Fibroblast of lung (primary cell): ENCODE measurements at places on chromosomes 16 and 17. TPM values are rescaled to one million over a fixed set of nuclear protein-coding genes. Genes with fewer than 3 reads are reported as not detected.

CDH13 gene
- polyA plus RNA-seq = 40.1 and 96.7 TPM in 2 replicates

SOX9 gene
- polyA plus RNA-seq = 3.1 and 12.5 TPM in 2 replicates

GRCh38 chr17:77535435-77535834, 394.7 kb downstream of the SEC14L1 start:
- H3K36me3 ChIP-seq = no peaks in the 10 kb centered on the region
- no peak for DNase-seq
- H3K4me3 ChIP-seq = no peak overlapping the region
- H3K27me3 ChIP-seq = no peaks in the 10 kb centered on the region

EVPL gene
- polyA plus RNA-seq = not detected in 2 replicates

DNA sequence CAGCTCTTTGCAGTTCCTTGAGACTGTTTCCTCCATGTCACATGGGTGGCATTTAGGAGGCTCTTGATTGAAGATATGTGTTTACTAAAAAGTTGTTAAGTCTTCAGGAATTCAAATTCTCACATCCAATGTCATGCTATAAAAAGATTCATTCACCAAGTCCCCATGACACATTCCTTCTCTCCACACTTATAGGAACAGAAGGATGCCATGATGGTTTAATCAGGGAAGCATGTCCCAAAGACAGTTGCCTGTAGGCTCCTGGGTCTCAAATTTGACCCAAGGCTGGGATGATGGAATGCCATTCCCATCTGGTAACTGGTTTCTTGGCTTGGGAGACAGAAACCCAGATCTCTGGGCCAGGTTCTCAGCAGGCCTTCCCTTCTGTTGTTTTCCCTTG, 140.6 kb upstream of the SOX9 start:
- DNase-seq = no peak
- H3K36me3 ChIP-seq = no peaks in the 10 kb centered on the region
- no peak overlapping the region for H3K27ac ChIP-seq
- H3K4me1 ChIP-seq = peaks cover 4% of the 10 kb centered on the region
- no peak overlapping the region for H3K4me3 ChIP-seq
- H3K27me3 ChIP-seq = no peaks in the 10 kb centered on the region

- DNase-seq = no peak
- H3K36me3 ChIP-seq = peaks cover 8% of the 10 kb centered on the region
- no peak overlapping the region for H3K4me3 ChIP-seq
- H3K4me1 ChIP-seq = peaks cover 14% of the 10 kb centered on the region
Observed at GRCh38 chr17:17062356-17062755, 20.1 kb downstream of the MPRIP start.

NAGS gene
- 0.58 and 0.95 TPM in 2 replicates for polyA plus RNA-seq

DNA sequence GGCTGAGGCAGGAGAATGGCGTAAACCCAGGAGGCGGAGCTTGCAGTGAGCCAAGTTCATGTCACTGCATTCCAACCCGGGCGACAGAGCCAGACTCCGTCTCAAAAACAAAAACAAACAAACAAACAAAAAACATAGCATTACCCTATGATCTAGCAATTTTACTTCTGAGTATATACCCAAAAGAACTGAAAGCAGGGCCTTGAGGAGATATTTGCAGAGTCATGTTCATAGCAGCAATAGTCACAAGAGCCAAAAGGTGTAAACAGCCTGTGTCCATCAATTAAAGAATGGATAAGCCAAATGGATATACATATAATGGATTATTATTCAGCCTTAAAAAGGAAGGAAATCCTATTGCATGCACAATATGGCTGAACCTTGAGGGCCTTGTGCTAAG, 63.1 kb downstream of the TOM1L2 start:
- H3K27me3 ChIP-seq = no peaks in the 10 kb centered on the region
- H3K4me3 ChIP-seq = no peak overlapping the region
- no peak overlapping the region for H3K27ac ChIP-seq
- peaks cover 9% of the 10 kb centered on the region for H3K4me1 ChIP-seq

GRCh38 chr16:28309811-28310311, 17.5 kb downstream of the SBK1 start:
- H3K27me3 ChIP-seq = no peaks in the 10 kb centered on the region
- no peak overlapping the region for H3K27ac ChIP-seq
- no peak overlapping the region for H3K4me3 ChIP-seq

DNA sequence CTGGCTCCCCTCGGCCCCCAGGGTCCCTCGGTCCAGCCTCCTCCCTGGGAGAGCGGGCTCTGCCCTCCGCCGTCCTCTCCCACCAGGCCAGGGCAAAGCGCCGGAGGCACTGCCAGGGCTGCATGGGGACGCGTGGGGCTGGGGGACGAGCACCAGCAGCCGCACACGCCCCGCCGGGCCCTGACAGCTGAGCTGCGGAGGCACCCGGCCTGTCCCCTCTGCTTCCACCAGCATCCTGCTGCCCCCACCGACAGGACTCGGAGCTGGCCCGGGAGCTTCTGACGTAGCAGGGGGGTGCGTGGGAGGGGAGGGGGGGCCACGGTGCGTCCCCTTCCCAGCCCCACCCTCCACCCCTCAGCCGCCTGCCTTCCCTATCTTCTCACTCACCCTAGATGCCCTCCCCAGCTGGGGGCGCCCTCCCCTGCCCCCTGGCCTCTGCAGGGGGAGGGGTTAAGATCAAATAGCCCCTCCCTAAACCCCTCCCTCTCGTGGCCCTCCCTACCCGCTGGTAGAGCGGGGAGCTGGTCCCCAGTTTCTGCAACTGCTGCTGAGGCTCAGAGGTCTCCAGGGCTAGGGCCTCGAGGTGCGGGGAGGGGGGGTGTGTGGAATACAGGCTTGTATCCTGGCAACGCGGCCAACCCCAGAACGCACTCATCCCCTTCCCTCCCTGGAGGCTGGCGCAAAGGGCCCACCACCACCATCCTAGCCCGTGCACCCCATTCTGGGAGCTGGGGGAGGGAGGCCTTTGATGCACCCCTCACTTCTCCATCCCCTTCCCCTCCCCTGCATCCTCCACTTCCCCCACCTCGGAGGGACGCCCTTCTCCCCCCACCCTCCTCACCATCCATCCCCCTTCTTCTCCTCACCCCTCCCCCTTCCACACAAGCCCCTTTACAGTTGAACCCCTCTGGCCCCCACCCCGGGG, 1.0 kb downstream of the SRCIN1 start:
- no peaks in the 10 kb centered on the region for H3K36me3 ChIP-seq
- no peak overlapping the region for H3K4me3 ChIP-seq
- H3K27ac ChIP-seq = no peak overlapping the region

GRCh38 chr17:39194089-39194984, 3.1 kb downstream of the CACNB1 start:
- peaks cover 10% of the 10 kb centered on the region for H3K4me1 ChIP-seq
- H3K27ac ChIP-seq = no peak overlapping the region
- H3K27me3 ChIP-seq = no peaks in the 10 kb centered on the region

FOXO3B gene
- 2.6 and 2.7 TPM in 2 replicates for polyA plus RNA-seq

DNA sequence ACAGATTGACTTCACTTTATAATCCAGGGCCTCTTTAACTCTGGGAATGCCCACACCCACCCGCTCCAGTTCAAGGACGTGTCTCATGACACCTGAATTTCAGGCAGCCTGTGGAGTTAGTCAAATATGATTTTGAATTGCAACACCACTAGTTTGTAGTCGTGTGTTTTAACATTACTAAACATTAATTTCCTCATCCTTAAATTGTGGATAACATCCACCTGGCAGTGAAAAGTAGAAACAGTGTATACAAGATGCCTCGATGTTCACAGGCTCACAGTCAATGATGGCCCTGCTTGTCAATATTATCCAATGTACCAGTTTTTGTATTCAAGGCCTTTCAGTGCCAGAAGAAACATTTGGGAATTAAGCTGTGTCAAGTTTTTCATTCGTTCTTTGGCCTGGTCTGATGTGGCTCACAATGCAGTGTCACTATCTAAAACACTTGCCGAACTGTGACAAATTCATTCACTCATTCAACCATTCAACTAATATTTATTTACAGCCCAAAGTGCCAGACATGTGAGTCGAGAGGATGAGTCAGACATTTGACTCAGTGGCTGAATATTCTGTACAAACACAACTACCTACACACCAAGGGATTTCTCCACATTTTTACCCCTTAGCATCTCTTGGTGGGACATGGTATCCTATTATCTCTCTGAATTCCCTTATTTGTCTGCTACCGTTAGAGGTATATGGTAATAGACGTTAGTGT, 1.4 kb downstream of the MEIOB start:
- H3K4me1 ChIP-seq = peaks cover 3% of the 10 kb centered on the region
- peak; percentile 83 for DNase-seq
- H3K27ac ChIP-seq = no peak overlapping the region
- no peaks in the 10 kb centered on the region for H3K36me3 ChIP-seq
- H3K27me3 ChIP-seq = peaks cover 2% of the 10 kb centered on the region

- no peak for DNase-seq
- H3K36me3 ChIP-seq = no peaks in the 10 kb centered on the region
- no peak overlapping the region for H3K4me3 ChIP-seq
- no peak overlapping the region for H3K27ac ChIP-seq
Observed at GRCh38 chr17:57447357-57447989, 191.2 kb downstream of the MSI2 start.

PIRT gene
- polyA plus RNA-seq = not detected in 2 replicates

PRSS33 gene
- polyA plus RNA-seq = not detected in 2 replicates
